Prostate gland (tissue), 2 donors: ENCODE measurements at places on chromosomes 6 and 20. TPM values are rescaled to one million over a fixed set of nuclear protein-coding genes. Genes with fewer than 3 reads are reported as not detected.

Gene POU3F2
- not detected for total RNA-seq

Gene ENPP5
- total RNA-seq = 45.7 TPM

Gene GCNT2
- total RNA-seq = 58.2 TPM

Gene SGK1
- total RNA-seq = 260 TPM

DNA sequence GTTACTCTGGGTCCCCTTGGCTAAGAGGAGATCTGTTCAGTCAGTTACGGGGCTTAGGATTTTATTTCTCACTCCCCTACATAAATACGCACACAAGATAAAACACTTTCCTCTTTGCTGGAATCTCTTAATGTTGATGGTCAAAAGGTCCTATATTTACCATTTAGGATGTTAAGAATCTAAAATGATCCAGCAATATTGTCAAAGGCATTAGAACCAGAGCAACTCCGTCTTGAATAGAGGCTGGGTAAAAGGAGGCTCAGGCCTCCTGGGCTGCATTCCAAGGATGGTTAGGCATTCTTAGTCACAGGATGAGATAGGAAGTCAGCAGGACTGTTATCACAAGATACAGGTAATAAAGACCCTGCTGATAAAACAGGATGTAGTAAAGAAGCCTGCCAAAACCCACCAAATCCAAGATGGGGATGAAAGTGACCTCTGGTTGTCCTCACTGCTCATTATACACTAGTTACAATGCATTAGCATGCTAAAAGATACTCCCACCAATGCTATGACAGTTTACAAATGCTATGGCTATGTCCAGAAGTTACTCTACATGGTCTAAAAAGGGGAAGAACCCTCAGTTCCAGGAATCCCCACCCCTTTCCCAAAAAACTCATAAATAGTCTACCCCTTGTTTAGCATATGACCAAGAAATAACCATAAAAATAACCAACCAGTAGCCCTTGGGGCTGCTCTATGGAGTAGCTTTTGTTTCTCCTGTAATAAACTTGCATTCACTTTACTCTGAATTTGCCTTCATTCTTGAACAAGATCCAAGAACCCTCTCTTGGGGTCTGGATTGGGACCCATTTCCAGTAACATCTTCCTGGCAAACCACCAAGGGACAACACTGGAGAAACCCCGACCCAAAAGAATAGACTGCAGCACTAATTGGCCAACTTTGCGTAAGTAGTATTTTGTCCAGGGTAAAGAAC lies 107.5 kb downstream of the DTNBP1 start:
- DNase-seq = no peak

DNA sequence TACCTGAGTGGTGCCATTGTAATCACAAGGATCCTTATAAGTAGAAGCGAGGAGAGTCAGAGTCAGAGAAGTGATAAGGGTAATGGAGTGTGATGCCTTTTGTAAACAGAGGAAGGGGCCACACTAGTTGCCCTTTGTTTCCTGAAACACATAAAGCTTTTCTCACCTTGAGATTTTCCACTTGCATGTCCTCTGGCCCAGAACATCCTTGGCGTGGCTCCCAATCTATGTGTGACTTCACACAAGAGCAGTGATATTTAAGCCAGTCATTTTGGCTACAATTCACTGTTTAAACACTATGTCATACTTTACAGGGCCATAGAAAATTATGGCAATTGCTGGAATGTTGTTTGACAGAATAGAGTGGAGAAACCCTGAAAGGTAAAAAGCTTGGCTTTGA lies 121.2 kb upstream of the BTN3A2 start:
- DNase-seq = no peak

GRCh38 chr6:16999491-17000436 lies 102.1 kb upstream of the STMND1 start:
- DNase-seq = peak; percentile 49

DNA sequence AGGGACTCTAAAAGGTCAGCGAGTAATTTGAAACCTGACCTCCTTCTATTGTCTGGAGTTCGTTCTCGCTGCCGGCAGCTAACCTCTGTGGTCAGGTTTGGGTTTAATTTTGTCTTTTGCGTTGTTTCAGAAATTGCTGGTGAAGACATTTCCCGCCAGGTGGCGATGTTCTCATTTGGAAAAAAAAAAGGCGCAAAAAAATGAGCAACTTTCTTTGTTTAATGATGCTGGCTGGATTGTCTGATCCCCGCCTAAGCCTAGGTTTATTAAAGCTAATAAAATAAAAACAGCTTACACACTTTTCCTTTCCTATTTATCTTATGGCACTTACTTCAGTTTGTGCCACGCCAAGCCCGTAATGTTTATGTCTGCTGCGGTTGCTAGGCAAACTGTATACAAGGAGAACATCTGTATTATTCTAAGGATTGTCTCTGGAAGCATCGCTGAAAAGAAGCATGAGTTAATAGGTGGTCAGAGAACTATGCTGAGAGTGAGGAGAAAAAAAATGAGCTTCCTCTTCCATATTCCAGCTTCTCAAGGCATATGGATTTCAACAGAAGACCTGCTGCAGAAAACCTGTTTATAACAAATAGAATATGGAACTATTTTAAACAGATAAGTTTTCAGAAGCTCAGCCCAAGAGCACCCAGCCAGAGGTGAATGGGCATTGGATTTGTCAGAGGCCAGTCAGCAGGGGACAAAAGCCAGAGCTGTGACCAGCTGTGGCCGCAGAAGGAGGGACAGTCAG lies 205.7 kb downstream of the DOK5 start:
- DNase-seq = no peak

DNA sequence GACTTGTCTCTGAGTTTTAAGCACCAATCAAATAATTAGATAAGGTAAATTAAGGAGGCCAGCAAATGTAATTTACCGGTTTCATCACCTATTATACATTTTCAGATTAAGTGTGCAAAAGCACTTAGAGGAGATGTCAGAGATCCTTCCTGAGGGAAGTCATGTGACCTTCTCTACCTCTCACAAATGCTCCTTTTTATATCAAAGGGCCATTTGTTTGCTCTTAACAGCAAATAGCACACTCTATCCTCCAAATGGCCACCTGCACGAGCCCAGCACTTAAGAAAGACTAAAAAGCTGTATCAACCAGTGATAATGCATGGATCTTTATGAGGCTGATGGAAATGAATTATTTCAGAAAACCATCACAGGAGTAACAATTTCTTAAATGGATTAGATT lies 149.4 kb downstream of the ELOVL4 start:
- no peak for DNase-seq

- no peak for DNase-seq
Measured at GRCh38 chr6:3838992-3839867, 9.9 kb upstream of the FAM50B start.

GRCh38 chr20:20668639-20669038 lies 43.8 kb downstream of the RALGAPA2 start:
- no peak for DNase-seq

GRCh38 chr6:134902074-134902861 lies 47.6 kb downstream of the ALDH8A1 start:
- no peak for DNase-seq

GRCh38 chr6:2529211-2529719 lies 221.5 kb downstream of the MYLK4 start:
- DNase-seq = no peak
